Stimulated activated effector memory CD8-positive, alpha-beta T cell treated with anti-CD3 and anti-CD28 coated beads, Interleukin-12 subunit alpha, Interleukin-12 subunit beta, amount 100 ng/mL, for 72 hours (primary cell): ENCODE measurements at places on chromosomes 16 and 17.
A peak's percentile ranks its signal among the peaks of the same experiment; 100 is the strongest.

DNA sequence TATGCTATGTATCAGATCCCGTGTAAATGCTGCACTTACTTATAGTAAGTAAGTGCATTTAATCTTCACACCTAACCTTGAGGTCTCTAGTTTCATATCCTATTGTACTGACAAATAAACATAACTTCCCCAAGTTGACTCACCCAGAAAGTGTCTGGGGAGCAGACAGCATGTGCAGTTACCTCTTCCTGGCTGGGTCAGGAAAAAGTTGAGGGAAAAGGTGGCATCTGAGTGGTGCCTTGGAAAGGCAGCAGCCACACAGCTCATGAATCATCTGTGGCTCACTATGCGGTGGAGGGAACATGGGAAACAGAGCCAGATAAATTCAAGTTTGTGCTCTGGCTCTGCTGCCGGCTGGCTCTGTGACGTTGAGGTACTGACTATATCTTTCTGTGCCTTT, 382.0 kb upstream of the DYNLRB2 start:
- DNase-seq, result no peak

GRCh38 chr16:8375232-8375587, 215.1 kb downstream of the TMEM114 start:
- DNase-seq, result no peak

- DNase-seq, result no peak
Observed at GRCh38 chr17:82076785-82077591, 11.4 kb upstream of the DUS1L start.

DNA sequence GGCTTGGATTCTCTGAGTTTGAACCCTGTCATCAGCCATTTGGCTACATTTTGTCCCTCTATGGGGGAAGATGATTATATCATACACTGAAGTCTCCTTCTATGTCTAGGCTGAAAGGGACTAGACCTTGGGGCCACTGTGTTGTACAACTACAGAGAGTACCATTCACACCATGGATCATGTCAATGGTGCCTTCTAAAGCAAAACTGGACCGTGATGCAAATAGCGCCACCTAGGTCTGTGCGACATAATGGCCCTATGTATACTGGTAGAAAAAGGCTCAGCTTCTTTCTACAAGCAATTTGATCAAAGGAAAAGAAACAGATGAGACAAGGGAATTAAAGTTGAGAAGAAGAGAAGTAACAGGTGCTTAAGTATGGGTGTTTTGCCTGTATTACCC, 100.7 kb downstream of the LYRM1 start:
- peak; percentile 51 for DNase-seq

GRCh38 chr16:57066625-57067024, 25.8 kb upstream of the CPNE2 start:
- no peak for DNase-seq

GRCh38 chr17:68459037-68459639, 1.8 kb upstream of the WIPI1 start:
- no peak for DNase-seq

DNA sequence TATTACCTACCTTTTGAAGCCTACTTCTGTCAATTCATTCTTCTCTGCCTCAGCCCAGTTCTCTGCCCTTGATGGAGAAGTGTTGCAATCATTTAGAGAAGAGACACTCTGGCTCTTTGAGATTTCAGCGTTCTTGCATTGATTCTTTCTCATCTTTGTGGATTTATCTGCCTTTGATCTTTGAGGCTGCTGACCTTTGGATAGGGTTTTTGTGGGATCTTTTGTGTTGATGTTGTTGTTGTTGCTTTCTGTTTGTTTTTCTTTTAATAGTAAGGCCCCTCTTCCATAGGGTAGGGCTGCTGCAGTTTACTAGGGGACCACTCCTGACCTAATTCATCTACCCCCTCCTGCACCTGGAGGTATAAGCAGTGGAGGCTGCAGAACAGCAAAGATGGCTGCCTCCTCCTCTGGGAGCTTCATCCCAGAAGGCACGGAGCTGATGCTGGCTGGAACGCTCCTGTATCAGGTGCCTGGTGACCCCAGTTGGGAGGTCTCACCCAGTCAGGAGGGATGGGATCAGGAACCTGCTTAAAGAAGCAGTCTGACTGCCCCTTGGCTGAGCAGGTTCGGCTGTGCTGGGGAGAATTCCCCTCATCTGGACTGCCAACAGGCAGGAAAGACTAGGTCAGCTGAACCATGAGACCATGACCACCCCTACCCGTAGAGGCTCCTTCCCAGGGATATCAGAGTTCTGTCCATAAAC, 28.0 kb downstream of the NFATC3 start:
- no peak for DNase-seq

DNA sequence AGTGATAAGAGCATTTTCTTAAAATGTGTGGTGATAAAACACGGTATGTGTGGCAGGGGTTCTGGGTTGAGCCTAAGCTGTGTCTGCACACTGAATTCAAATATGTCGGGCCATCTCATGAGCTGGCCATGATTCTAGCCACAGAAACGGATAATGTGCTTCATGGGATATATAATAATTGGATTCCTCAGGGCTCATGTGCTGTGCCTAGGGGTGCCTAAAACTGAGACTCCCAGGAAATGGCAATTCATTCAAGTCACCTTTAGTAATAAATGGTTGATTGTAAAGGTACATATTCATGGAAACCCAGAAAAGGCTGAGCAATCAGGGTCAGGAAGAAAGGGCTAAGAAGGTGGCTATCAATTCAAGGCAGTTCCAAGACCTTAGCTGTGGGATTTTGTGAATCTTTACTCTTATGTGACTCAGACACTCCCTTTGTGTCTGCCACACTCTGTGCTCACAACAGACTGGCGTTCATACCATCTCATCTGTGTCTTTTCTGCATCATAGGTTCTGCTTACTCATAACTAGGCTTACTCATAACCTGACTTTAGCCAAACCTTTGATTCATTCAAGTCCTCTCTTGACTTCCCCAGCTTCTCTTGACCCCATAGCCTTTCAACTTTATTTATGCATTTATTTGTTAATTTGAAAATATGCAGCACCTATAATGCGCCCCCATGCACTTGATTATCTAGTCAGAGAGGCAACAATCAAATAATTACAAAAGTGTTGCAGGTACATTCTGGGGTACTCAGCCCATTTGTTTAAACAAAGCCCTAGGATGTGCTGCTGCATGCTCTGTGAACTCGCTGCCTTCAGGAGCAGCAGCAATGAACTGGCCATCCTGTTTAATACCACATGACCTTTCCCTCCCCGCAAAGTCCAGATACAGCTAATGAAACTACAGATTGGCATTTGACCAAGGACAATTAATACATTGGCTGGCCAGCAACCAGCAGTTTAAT, 28.4 kb upstream of the MED13 start:
- peak; percentile 9 for DNase-seq

- DNase-seq, result no peak
Observed at GRCh38 chr16:58102665-58103392, 26.4 kb downstream of the CFAP20 start.

DNA sequence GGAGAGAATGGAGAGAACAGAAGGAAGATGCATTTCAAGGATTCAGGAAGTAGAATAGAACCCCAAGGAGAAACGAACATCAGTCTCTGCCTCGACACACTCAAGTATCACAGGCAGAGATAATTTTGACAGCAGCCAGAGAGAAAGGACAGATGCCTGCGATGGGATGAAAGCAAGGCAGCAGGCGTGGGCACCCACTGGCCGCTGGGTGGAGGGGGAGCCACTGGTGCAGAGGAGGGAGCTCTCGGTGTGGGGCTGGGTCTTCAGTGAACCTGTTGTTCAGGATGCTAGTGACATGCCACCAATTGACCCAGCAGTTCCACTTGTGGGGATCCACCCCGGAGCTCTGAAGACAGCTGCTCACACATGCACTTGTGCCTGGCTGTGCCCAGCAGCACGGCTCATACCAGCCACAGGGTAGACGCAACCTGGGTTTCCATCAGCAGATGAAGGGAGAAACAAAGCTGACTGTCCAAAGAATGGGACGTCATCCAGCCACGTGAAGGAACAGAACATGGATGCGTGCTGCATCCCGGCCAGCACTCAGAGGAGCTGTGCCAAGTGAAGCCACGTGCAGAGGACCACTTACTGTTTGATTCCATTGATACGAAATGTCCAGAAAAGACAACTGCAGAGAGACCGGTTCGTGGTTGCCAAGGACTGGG, 127.0 kb downstream of the BANP start:
- DNase-seq, result no peak

DNA sequence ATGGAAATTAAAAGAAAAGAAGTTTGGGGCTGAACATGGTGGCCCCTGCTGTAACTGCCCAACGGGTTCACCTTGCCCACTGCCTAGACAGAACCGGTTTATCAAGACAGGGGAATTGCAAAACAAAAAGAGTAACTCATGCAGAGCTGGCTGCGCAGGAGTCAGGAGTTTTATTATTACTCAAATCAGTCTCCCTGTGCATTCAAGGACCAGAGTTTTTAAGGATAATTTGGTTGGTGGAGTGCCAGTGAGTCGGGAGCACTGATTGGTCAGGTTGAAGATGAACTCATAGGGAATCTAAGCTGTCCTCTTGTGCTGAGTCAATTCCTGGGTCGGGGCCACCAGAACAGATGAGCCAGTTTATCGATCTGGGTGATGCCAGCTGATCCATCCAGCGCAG, 4.4 kb upstream of the SCPEP1 start:
- DNase-seq, result no peak

DNA sequence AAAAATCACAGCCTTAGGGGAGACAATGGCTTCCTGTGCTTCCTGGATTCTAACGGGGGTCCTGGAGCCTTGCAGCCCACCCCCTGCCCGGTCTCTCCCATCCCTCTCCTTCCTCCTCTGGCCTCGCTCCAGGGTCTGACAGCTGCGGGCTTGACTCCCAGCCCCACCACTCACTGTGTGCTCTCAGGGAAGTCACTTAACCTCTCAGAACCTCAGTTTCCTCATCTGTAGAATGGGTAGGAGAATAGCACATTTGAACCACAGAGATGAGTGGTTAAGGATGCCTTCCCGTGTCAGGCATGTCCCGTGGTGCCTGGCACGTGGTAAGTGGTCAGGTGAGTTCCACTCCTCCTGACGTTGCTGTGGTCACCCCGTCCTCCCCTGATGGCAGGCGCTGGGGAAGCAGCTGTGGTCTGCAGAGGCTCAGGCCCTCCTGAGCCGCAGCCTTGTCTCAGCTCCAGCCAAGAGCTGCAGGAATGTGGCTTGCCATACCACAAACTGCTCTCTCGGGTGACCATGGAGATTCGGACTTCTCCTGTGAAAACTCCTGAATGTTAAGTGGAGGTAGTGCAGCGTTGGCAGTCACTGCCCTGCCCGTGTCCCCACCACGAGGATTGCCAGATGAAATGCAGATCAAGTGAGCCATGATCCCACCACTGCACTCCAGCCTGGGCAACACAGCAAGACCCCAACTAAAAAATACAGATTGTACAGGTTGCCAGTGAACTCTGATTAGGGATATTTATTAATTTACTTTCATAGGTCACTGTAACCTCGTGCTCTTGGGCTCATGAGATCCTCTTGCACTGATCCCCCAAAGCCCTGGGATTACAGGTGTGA, 85.7 kb downstream of the NT5M start:
- no peak for DNase-seq

GRCh38 chr17:67779098-67779672, 46.1 kb upstream of the BPTF start:
- peak; percentile 61 for DNase-seq

GRCh38 chr17:57257895-57258851, 1.9 kb downstream of the MSI2 start:
- no peak for DNase-seq

DNA sequence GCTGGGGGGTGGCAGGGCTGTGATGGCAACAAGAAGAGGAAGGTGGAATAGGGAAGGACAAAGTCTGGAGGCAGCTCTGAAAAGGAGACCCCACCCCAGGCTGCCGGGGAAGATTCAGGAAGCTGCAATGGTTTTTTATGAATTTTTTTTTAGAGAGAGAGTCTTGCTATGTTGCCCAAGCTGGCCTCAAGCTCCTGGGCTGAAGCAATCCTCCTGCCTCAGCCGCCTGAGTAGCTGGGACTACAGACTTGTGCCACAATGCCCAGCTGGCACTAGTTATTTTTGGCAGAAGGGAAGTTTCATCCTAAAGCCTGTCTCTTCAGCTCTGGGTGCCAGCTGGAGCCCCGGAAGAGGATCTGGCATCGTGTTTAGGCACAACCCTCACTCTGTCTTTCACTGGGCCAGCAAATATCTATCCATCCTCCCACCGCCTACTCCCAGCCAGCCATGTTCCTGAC, 1.3 kb upstream of the CES3 start:
- no peak for DNase-seq

GRCh38 chr16:28883221-28883996, 5.1 kb downstream of the ATP2A1 start:
- DNase-seq, result no peak

DNA sequence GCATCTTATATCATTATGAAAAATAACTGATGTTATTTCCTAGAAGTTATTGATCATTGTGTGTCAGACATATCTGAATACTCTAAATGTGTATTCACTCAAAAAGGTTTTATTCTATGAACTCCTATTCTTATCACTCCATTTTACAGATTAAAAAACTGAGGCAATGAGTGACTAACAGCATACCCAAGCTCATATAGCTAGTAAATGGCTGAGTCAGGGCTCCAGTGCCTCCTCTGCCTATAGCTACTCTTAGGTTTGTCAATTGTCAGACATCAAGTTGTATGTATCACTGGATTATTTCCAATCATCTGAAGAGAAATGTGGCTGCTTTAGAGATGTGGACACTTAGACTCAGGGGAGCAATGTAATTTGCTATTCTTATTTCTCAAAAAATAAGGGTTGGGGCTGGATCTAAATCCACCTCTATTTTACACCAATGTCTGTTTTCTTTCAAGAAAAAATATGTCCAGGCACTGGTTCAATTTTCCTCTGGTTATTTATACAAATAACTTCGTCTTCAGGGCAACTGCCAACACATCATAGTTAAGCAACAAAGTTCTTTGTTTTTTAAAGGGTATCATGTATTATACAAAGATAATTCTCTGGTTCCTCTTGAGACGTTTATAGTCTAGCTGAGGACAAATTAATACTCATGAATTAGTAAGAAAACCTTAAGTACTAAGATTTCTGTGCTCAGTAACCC, 328.9 kb upstream of the MAF start:
- no peak for DNase-seq

DNA sequence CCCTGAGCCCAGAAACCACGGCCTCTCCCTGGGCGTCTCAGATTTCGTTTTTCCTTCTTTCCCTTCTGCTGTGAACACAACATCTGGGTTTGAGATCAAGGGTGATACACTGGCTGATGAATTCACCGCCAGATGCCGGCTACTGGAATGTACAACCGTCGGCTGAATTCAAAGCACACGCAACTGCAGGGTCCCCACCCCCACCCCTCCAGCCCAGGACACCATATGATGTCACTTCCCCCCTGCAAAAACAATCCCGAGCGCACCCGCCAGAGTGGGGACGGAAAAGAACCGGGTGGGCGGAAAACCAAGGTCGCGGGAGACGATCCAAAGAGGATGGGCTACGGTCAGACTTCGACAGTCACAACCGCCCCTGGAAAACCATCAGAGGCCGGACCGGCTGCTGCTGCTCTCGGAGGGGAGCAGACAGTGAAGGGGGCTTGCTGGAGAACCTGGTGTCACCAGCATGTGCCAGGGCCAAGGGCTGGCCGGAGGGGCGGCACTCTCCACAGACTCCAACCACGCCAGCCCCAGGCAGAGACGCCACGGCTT, 23.3 kb downstream of the CEP295NL start:
- DNase-seq, result no peak

- DNase-seq, result no peak
Observed at GRCh38 chr16:14436401-14436955, 193.6 kb downstream of the PARN start.
